ENCODE measurements at places on chromosomes 12 and 14.

GRCh38 chr14:96554315-96554910 is 52.2 kb downstream of the PAPOLA start:
- DNase-seq, result no peak

- DNase-seq, result no peak
Measured at GRCh38 chr14:66249544-66249943, 236.6 kb upstream of the CCDC196 start.

- no peak for DNase-seq
Measured at GRCh38 chr12:46795988-46796387, 29.8 kb downstream of the SLC38A4 start.

- DNase-seq, result no peak
Measured at GRCh38 chr14:101035466-101036225, 132.1 kb upstream of the RTL1 start.

- DNase-seq, result no peak
Measured at GRCh38 chr12:114213055-114213581, 192.8 kb downstream of the TBX5 start.

- no peak for DNase-seq
Measured at GRCh38 chr12:105474672-105475071, 144.2 kb downstream of the C12orf75 start.

- no peak for DNase-seq
Measured at GRCh38 chr14:56886471-56887062, 76.3 kb upstream of the OTX2 start.

GRCh38 chr14:55249423-55249822 is 21.8 kb upstream of the FBXO34 start:
- DNase-seq, result peak; percentile 89

- no peak for DNase-seq
Measured at GRCh38 chr12:110561471-110562201, 21.5 kb downstream of the PPTC7 start.

DNA sequence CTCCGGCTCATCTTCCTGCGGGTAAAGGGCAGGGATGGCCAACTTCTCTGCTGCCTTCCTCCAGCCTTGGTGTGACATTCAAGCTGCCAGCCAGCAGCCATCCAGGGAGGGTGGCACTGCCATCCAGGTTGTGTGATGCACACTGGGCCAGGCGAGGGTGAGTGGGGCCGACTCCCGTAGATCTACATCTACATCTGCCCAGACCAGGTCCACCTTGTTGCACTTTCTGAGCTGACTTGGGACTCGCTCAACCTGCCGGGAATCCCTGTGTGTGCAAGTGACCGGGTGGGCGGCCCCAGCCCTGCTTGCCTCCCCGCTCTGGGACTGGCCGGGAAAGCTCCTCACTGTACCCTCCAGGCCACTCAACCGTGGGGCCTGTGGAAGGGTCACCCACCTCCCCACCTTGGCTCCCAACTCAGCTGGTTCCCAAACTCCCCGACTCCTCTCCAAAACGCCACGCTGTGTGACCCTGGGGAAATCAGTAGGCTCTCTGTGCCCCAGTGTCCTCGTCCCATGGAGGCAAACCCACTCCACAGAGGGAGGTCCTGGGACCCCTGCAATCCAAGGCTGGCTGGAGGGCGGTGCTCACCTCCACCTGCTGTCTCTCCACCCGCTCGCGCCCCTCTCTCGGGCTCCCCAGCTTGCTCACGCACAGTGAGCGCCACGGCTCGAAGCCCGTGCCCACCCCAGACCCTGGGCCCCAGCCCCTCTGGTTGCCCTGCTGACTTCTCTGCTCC is 14.7 kb downstream of the JAG2 start:
- DNase-seq, result no peak

DNA sequence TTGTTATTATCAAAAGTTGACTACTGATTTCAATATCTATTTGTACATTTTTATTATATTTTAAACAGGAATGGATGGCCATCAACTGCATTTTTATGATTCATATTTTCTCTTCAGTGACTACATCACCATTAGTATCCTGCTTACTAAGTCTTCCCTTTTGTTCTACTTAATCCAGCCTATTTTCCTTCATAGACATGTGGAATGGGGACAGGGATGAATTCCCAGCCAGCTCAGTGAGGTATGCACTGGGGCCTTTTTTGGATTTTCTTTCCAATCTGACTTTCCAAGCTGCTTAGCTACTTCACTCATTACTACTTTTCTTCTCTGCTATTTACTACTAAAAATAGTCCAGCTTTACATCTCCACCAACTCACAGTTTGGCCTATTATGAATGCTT is 38.4 kb downstream of the AKAP6 start:
- no peak for DNase-seq

DNA sequence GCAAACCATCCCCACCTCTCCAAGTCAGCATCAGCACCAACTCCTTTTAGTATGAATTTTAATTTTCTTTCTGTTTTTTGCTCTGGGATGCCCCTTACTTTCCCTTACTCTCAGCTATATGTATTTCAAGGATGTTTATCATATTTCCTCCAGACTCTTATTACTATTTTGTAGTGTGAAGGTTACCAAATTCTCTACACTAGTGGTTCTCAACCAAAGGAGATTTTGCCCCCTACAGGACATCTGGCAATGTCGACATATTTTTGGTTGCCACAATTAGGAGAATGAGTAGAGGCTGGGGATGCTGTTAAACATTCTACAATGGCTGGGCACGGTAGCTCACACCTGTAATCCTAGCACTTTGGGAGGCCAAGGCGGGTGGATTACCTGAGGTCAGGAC is 29.1 kb upstream of the SOS2 start:
- DNase-seq, result no peak
